Activated CD4-positive, alpha-beta T cell treated with anti-CD3 and anti-CD28 coated beads, Interleukin-2, Interleukin-4, amounts not matched to agents 100 ng/mL and 50 ng/mL, durations not matched to agents 16 hours and 8 hours (primary cell): ENCODE measurements at places on chromosomes 2 and 18.

GRCh38 chr18:11408555-11409065, 200.8 kb upstream of the SLC35G4 start:
- DNase-seq: no peak

DNA sequence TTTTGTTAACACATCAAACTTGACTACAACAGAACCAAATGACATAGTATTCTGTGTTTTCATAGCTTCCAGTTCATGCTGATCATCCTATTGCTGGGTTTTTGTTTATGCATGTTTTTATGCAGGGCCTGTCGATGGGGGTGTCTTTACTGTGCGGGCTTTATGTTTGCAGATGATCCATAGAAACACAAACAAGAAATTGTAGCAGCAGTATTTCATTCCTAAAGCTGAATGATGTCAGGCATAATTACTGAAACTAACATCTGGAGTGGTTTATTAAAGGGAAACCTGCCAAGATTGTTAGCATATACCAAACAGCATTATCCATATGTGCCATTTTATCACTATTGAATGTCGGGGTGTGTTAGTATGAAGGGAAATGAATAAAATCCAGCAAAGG, 129.7 kb downstream of the PTPRM start:
- DNase-seq: no peak

DNA sequence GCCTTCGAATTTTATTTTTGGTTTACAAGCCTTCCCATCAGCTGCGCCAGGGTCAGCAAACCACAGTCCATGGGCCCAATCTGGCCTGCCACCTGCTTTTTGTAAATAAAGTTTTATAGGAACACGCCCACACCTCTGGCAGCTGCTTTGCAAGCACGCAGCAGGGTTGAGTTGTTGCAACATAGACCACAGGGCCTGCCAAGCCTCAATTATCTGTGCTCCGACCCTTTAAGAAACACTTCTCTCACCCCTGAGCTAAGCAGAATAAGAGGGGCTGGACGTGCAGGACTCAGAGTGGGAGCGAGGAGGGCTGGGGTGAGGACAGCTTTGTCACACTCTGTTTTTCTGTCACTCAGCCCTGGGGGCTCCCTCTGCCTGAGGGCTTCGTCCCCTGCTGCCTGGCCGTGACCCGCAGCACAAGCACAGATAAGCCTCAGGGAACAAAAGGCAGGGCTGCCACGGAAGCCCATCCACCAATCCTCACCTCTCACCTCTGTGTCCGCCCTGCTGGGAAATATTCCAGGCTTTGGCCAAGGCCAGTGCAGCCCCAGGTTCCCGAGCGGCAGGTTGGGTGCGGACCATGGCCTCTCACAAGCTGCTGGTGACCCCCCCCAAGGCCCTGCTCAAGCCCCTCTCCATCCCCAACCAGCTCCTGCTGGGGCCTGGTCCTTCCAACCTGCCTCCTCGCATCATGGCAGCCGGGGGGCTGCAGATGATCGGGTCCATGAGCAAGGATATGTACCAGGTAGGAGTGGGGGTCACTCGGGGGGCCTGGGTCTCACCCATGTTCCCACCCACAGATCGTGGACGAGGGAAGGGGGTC, at the start of gene AGXT:
Gene AGXT, plus strand, starts transcription at position 539 of the 823 bp plus-strand sequence. Its CDS starts 42 bp downstream, at position 581.
- DNase-seq: no peak

- no peak for DNase-seq
Measured at GRCh38 chr2:126303113-126303512, 352.8 kb upstream of the GYPC start.

GRCh38 chr2:113136828-113137775, 9.7 kb downstream of the IL1RN start:
- DNase-seq: peak; percentile 41

DNA sequence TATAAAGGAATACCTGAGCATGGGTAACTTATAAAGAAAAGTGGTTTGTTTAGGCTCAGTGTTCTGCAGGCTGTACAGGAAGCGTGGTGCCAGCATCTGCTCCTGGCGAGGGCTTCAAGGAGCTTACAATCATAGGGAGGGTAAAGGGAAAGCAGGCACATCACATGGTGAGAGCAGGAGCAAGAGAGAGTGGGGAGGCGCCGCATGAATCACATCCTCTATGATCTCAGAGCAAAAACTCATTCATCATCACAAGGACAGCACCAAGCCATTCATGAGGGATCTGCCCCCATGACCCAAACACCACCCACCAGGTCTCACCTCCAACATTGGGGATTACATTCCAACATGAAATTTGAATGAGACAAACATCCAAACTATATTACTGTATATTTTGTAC, 32.5 kb downstream of the R3HDM1 start:
- DNase-seq: peak; percentile 0

DNA sequence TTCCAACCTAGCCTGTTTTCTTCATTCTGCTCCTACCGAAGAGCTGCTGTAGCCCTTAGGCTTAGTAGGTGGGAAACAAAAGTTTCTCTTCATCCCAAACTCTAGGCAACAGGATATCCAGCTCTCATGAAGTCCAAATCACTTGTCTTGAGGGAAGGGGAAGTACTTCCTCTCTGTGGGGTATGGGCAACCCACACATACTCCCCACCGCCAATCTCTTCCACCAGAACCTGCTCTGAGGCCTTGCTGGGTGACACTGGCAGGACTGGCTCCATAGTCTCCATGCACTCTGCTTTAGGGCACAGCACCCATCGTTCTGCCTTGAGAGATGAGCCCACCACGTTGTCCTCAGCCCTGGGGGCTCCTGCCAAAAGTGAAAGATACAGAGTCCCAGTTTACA, 173.0 kb downstream of the NCK2 start:
- DNase-seq: no peak

GRCh38 chr2:113076954-113077669, 9.3 kb downstream of the IL1F10 start:
- no peak for DNase-seq

DNA sequence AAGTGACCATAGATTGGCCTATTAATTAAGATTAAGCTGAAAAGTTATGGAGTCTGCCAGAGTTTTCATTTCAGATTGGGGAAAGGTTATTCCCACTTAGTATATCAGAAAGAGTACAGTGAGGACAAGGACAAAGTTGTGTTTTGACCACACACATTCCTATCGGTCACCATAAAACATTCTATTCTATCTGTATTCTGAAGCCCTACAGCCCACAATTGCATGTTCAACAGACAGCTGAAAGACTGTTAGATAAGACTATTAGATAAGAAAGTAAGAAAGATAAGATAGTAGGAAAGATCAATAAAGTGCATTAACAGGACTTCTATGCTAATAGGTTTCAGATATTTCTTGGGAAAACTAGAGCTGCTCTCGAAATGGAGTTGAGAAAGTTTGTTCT, 26.7 kb upstream of the ACYP2 start:
- DNase-seq: no peak

GRCh38 chr2:8582651-8583399, 99.0 kb upstream of the ID2 start:
- no peak for DNase-seq

- peak; percentile 3 for DNase-seq
Measured at GRCh38 chr2:63432373-63432772, 155.9 kb downstream of the WDPCP start.

DNA sequence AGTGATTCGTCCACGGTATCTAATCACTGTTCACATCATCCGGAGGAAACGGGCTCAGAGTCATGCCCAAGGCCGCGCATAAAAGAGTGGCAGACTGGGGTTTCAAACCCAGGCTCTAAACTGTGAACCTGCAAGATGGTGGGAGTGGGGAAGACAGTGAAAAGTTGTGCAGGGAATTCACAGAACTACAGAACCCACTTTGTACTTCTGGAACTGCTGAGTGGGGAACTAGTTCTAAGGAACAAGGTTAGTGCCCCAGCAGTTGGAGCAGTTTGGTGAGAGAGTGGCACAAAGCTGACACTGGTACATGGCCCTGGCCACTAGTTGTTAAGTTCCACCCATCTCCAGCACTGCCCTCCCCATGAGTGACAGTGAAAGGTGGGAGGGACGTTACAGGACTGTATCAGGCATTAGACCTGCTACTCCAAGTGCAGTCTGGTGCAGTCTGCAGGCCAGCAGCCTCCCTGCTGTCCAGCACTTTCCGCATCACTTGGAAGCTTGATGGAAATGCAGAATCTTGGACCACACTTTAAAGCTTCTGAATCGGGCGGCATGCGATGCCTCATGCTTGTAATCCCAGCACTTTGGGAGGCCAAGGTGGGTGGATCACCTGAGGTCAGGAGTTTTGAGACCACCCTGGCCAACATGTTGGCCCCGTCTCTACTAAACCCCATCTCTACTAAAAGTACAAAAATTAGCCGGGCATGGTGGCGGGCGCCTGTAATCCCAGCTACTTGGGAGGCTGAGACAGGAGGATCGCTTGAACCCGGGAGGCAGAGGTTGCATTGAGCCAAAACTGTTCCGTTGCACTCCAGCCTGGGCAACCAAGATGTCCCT, 47.3 kb downstream of the C2orf42 start:
- peak; percentile 63 for DNase-seq

DNA sequence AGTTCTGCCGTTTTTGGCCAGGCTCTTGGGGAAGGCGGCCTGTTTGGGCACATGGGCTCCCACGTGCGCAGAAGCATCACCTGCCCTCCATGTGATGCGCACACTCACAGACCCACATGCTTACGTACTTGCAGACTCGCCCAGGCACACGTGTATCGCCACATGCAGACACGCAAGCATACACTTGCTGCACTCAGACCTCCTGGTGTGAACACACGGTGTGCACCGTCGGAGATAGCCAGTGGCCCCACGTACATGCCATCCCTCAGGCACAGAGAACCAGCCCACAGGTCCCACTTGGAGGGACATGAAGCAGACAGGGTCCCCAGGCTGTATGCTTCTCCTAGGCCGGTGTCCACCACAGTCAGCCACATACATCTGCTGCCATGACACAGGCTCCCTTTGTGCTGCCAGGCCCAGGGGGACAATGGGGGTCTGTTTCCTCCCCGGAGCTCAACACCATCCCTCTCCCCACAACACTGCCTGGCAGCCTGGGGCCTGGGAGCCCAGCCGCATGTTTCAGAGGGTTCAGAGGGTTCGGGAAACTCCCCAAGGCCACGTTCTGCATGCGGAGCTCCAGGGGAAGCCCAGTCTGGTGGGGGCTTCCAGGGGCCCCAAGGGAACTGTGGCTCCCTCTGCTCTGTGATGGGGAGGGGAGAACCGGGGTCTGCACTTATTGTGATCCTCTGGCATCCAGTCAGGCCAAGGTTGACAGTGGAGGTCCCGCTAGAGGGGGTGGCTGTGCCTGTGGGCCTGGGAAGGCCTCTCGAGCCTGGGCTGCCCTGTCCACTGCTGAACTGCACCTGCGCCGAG, 208.1 kb upstream of the HAAO start:
- DNase-seq: no peak

DNA sequence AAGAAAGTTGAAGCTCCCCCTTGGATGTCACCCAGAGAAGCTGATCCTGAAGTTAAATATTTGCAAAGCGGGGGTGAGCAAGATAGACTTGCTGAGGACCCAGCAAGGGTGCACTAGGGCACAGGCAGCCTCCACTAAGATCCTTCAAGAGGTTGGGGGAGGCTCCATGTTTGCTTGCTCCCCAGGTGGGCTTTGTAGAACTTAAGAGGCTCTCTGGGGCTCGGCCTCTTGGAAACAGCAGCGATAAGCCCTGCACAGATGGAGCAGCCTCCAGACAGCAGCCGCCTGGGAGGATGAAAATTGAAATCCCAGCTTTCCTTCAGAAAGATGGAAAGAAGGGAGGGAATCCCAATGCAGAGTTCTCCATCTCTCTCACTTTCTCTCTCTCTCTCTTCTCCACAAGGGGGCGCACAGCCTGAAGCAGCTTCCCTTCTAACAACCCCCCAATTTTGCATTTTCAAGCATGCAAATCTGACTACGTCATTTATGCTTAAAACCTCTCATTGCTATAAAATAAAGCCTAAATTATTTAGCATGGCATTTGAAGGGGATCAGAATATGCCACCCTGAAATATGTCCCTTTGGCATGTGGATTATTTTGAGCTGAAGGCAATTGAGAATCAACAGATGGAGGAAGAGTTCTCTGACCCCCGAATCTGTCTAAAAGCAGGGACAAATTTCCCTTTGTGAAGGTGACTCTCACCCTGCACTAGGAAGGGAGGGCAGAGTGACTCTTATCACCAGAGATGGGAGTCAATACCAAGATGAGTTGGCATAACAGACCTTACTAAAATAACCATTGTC, 185.7 kb upstream of the KLHL29 start:
- peak; percentile 21 for DNase-seq

- no peak for DNase-seq
Measured at GRCh38 chr2:217099561-217099960, 239.7 kb upstream of the TNP1 start.

DNA sequence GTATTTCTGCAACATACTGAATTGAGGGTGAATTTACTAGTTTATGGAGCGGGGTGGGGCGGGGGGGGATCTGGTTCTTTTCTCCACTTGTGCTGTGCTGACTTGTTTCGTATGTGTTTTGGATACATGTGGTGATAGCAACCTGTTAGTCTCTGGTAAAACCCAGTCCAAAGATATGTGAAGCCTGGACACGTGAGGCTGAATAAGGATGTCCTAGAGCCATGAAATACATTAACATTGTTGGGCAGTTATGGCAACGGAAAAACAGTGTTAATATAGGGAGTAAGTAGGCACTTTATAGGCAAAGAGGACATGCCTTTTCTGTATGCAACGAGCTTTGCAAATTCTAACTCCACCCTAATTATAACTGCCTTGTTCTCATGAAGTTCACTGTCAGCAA, 42.1 kb upstream of the NEMP2 start:
- DNase-seq: no peak

- DNase-seq: no peak
Measured at GRCh38 chr18:48878471-48878870, 72.3 kb downstream of the SMAD7 start.

- DNase-seq: no peak
Measured at GRCh38 chr2:203500951-203501350, 34.1 kb downstream of the RAPH1 start.

- DNase-seq: peak; percentile 11
Measured at GRCh38 chr2:152175012-152175367, 573 bp downstream of the STAM2 start.

- peak; percentile 19 for DNase-seq
Measured at GRCh38 chr2:6866275-6866671, 566 bp upstream of the CMPK2 start.

DNA sequence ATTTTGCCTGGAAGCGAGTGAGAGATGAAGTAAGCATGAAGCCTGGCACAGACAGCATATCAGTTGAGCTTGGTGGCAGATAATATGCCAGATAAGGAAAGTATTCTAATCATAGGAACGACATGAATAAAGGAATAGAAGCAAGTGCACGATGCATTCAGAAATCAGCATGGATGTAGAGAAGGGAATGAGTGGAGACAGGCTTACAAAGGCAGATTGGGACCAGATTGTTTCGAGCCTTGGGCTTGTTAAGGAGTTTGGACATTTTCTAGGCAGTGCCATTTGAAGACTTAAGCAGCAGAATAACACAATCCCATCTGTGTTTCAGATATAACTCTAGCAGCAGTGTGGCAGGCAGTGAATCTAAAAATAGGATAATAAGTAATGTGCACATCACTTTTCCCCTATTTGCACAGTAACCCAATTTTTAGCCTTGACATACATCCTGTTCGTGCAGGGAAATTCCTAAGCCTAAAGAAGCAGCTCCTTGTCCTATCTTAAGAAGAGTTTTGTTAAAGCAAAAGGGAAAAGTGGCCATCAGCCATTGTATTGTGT, 450.2 kb downstream of the PLCL1 start:
- DNase-seq: no peak

GRCh38 chr2:8819194-8819593, 18.2 kb downstream of the KIDINS220 start:
- DNase-seq: no peak

GRCh38 chr18:79400091-79400590, 4.4 kb downstream of the NFATC1 start:
- DNase-seq: peak; percentile 68
